ENCODE measurements at places on chromosomes 5 and 9.

DNA sequence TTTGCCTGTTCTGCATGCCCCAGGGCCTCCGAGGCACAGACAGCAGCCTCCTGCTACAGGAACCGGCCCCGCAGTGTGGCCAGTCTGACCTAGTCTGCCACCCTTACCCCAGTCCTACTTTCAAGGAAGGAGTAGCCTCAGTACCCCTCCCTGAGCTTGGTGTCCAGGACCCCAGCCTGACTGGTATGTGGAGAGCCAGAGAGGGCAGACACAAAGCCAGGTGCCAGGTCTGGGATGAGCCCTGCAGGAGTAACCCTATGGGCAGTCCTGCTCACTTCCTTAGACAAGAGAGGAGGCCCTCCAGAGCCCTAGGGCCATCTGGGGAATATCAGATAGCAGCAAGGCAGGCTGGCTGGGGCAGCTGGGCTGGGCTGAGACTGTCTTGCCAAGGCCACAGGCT lies 67.8 kb downstream of the NRG2 start:
- H3K27ac ChIP-seq: no peak overlapping the region
- no peaks in the 10 kb centered on the region for H3K36me3 ChIP-seq
- no peak for DNase-seq
- no peak overlapping the region for H3K4me3 ChIP-seq
- H3K27me3 ChIP-seq: peaks cover 44% of the 10 kb centered on the region

GRCh38 chr5:61732796-61733195 lies 400.7 kb downstream of the ZSWIM6 start:
- H3K27me3 ChIP-seq: peaks cover 28% of the 10 kb centered on the region
- no peak overlapping the region for H3K27ac ChIP-seq
- H3K4me3 ChIP-seq: no peak overlapping the region
- no peaks in the 10 kb centered on the region for H3K36me3 ChIP-seq

GRCh38 chr5:407051-407450 lies 35.9 kb upstream of the EXOC3 start:
- H3K4me1 ChIP-seq: peaks cover 29% of the 10 kb centered on the region
- H3K27ac ChIP-seq: no peak overlapping the region
- peaks cover 20% of the 10 kb centered on the region for H3K27me3 ChIP-seq

- no peak overlapping the region for H3K4me3 ChIP-seq
- peaks cover 6% of the 10 kb centered on the region for H3K4me1 ChIP-seq
- peaks cover 77% of the 10 kb centered on the region for H3K27me3 ChIP-seq
- DNase-seq: no peak
- H3K36me3 ChIP-seq: no peaks in the 10 kb centered on the region
- no peak overlapping the region for H3K27ac ChIP-seq
Measured at GRCh38 chr5:73115399-73116051, 4.8 kb upstream of the TMEM171 start.

DNA sequence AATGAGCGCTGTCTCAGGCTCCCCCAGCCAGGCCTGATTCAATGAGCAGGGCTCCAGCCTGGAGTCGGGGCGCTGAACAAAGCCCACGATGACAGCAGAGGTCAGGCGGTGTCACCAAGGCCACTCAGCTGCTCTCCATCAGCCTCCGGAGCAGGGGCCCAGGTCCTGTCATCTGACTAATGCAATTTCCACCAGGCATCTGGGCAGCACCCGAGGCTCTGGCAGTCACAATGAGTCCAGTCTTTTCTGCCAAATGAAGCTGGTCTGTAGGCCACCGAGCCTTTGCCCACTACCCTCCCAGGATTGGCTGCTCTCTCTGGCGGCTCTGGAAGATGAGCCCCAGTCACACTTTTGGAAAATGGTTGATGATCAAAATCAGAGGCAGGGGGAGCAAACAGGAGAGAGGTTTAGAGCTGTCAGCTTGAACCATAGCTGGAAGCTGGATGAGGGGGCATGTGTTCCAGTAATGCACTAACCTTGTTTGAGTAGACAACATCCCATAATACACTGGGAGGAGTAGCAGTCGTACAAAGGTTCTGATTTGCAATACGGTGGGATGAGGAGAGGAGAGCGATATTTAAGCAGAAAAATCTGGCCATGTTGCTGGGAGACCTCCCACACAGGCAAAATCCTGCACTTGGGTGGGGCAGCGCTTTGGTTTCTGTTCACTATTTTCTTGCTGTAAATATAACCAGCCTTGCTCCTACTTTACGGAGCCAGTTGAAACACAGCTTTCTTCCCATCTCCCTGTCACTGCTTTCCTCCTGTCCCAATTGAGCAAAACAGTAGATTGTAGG lies 306.4 kb upstream of the PANK3 start:
- H3K4me1 ChIP-seq: no peaks in the 10 kb centered on the region
- peaks cover 5% of the 10 kb centered on the region for H3K27me3 ChIP-seq
- no peak overlapping the region for H3K4me3 ChIP-seq
- no peaks in the 10 kb centered on the region for H3K36me3 ChIP-seq

DNA sequence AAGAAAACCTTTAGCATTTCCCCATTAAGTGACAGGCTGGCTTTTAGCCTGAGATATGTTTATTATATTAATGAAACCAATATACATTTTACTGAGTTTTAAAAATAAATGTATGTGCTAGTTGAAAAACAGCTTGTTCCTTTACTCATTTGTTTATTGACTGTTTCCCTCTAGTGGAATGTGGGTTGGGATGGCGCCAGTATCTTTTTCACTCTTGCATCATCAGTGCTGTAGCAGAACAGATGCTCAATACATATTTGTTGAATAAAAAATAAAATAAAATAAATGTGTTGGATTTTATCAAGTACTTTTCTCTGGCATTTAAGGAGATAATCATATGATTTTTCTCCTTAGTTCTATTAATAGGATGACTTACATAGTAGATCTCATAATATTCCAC lies 43.0 kb downstream of the FSTL4 start:
- DNase-seq: no peak
- H3K4me3 ChIP-seq: no peak overlapping the region
- no peaks in the 10 kb centered on the region for H3K4me1 ChIP-seq
- H3K27ac ChIP-seq: no peak overlapping the region

DNA sequence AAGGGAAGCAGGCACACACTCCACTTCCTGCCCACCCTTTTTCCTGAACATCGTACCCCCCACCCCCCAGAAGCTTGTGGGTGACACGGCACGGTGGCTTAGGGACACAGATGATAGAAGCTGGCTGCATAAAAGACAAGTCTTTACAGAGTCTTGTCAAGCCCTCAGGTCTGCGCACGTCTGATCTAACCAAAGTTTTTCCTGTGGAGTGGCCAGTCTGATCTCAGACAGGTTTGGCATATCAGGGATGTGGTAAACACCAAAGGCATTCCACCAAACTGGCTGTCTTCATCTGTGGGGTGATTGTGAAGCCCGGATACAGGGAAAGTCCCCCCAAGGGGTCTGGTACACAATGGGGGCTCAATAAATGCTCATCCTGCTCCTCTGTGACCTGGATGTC lies 50.0 kb downstream of the CRB2 start:
- peak overlapping the region; percentile 37 for H3K27ac ChIP-seq
- peaks cover 9% of the 10 kb centered on the region for H3K4me1 ChIP-seq
- DNase-seq: no peak
- no peaks in the 10 kb centered on the region for H3K27me3 ChIP-seq
- H3K4me3 ChIP-seq: no peak overlapping the region

All from activated T-cell treated with anti-CD3 and anti-CD28 coated beads, Interleukin-2, amount 50 U/mL, for 24 hours (primary cell).